Heart left ventricle (tissue), 16 donors: ENCODE measurements at places on chromosomes 12 and 14.

DNA sequence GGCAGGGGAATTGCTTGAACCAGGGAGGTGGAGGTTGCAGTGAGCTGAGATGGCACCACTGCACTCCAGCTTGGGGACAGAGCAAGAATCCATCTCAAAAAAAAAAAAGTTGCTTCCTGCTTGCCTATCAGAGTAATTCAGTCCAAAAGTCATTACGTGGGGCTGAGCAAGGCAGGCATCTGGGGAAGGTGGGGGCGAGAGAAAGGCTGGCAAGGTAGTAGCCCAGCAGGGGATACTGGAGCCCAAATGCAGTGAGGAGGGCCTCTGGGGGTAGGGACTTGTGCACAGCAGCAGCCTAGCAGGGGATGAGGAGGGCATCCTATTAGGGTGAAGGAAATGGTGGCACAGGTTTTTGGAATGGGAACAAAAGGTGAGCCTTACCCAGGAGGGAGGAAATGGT lies 7.1 kb downstream of the ETFRF1 start:
- DNase-seq: no peak

- DNase-seq: no peak
These were observed 43.4 kb downstream of the TEAD4 start for GRCh38 chr12:3002646-3003045.

- no peak for DNase-seq
These were observed 37.5 kb upstream of the PTGR2 start for GRCh38 chr14:73814153-73814552.

DNA sequence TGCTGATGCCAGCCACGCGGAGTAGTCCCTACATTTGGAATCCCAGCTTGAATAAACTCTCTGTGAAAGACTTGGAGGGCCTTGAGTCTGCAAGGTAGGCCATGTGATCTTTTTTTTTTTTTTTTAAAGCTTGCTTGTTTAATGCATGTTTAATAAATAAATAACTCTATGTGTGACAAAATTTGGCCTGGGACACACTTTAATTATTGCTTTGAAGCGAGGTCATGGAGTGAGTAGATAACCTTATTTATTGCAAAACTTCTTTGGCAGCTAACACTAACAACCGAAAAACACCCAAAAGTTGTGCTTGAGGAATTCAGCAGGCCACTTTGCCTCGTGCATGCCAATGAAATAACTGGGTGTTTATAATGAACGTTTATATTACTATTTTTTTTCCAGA lies 382.2 kb downstream of the FLRT2 start:
- DNase-seq: no peak
